WERI-Rb-1 (cell line): ENCODE measurements at places on chromosomes 1 and 21.

GRCh38 chr1:206895325-206895724, 1.9 kb upstream of the IL24 start:
- DNase-seq = peak; percentile 7

DNA sequence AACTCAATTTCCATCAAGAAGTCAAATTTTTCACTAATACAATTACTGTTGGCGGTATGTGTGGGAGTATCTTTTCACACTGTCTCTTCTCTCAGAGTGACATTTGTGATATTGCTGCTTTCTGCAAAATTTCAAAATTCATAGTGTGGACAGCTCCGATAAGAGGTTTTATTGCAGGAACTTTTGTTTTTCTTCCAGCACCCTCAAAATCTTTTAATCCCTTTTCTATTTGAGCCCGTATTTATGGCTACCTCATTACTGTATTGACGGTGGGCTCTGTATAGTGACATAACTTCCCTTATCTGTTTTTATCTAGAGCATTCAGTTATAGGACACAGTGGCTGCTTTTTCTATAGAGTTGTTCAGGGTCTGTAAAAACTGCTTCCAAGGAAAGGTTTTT, 794.4 kb upstream of the TMPRSS15 start:
- no peak for DNase-seq

GRCh38 chr1:93620841-93621210, 60.8 kb downstream of the BCAR3 start:
- DNase-seq = no peak

- DNase-seq = no peak
Observed at GRCh38 chr1:23296931-23297330, 47.2 kb downstream of the HNRNPR start.

- DNase-seq = no peak
Observed at GRCh38 chr21:8992731-8993174, 1528.6 kb upstream of the TPTE start.

- no peak for DNase-seq
Observed at GRCh38 chr1:6365047-6365446, 28.5 kb downstream of the ACOT7 start.

DNA sequence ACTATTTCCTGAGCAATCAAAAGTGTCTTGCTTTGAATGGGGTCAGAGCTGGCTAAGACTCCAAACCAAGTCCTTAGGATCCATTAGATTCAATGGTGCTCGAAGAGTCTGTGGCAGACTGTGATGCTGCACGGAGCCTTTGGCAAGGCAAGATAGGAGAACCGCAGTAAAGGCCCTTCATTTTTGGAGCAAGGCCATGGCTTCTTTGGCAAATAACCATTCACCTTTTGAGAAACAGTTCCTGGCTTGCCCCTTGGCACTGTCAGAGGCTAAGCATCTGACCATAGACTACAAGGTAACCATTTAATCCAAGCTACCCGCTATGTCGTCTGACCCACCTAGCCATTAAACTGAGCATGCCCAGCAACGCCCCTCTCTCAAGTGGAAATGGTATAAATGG, 45.2 kb downstream of the EDN2 start:
- DNase-seq = no peak

DNA sequence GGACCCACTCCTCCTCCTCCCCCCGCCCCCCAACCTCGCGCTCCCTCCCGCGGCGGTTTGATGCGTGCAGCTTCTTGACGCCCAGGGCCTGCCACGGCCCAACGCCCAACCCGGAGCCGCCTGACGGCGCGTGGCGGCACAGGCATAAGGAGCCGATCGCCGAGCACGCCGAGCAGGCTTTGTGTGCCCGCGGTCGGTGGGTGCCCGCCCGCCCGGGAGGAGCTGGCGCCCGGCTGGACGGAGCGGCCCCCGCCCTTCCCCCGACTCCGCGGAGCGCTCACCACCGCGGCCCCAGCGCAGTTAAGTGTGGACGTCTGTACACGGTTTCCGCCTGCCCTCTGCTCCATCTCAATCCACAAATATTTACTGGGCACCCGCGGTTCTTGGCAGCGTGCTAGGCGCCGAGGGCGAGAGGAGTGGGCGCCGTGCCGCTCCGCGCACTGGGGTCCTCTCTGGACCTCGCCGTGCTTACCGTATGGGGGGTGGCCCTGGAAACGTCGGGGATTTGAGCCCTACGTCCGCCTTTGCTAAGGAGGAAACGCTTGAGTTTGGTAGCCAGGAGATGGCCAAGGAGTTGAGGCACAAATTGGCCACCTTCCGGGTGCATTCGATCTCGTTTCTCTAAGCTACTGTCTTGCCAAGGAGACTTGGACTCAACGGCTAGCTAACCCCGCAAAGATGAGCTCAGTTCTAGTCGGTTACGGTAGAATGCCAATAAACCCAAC, 444 bp upstream of the HDGF start:
- DNase-seq = peak; percentile 100

GRCh38 chr1:94383966-94384408, 34.2 kb upstream of the ABCD3 start:
- DNase-seq = no peak
